ENCODE measurements at places on chromosomes 7 and 10.

DNA sequence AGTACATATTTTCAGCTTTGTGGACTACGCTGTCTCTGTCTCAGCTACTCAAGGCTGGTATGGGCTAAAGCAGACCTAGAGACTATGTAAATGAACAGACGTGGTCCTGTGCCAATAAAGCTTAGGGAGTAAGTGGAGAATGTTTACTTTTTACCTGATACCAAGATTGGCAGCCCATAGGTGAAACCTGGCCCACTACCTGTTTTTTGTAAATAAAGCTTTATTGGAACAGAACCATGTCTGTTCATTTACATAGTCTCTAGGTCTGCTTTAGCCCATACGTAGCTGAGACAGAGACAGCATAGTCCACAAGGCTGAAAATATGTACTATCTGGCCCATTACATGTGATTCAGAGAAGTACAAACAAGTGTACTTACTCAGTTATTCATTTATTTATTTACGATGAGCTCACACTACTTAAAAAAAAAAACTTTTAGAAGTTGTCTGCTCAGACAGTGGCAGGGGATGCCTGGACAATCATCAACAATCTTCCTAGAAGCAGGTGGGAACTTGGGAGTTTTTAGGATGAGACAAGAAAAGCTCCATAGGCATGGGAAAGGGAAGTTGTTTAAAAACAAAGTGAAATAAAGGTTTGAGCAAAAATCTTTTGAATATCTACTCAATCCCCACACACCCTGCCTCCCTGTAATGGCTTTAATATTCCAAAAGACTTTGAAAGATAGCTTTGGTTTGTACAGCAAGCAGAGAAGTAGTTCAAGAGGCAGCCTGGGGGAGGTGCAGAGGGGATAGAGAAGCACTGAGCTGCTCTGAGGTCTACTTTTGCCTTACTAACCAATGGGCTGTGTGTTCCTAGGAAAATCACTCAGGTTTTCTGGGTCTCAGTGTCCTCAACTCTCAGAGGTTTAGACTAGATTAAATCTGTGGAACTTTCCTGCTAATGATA is 114.4 kb upstream of the AFAP1L2 start:
- no peak for DNase-seq

DNA sequence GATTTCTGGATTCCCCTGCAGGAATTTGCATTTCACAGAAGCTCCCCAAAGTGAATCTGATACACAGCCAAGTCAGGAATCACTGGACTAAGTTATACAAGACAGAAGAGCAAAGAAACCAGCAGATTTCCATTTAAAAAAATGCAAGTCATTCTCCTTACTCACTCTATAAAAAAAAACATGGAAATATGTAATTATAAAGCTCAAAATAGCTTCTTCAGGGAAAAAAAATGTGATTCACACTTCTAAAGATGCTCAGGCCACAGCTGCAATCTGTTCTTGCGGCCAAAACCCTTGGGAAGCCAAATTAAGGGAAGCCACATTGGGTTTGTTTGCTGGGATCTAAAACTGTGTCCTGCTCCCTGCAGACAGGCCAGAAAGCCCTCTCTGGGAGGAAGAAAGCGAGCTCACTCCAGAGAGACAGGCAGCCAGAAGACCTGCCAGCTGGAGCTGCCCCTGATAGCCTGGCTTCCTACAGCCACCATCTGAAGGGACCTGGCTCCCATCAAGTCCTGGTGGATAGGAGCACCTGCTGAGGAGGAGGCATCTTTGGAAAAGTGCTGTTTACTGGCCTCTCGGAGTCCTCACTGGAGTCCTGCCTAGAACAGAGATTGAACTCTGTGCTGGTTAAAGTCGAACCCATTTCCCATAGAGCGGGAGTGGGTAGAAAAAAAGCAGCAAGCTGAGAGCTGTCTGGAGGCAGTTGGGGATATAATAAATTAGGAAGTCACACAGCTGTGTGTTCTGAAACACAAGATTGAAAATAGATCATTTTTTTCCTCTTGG is 359.2 kb upstream of the AOAH start:
- DNase-seq, result no peak

DNA sequence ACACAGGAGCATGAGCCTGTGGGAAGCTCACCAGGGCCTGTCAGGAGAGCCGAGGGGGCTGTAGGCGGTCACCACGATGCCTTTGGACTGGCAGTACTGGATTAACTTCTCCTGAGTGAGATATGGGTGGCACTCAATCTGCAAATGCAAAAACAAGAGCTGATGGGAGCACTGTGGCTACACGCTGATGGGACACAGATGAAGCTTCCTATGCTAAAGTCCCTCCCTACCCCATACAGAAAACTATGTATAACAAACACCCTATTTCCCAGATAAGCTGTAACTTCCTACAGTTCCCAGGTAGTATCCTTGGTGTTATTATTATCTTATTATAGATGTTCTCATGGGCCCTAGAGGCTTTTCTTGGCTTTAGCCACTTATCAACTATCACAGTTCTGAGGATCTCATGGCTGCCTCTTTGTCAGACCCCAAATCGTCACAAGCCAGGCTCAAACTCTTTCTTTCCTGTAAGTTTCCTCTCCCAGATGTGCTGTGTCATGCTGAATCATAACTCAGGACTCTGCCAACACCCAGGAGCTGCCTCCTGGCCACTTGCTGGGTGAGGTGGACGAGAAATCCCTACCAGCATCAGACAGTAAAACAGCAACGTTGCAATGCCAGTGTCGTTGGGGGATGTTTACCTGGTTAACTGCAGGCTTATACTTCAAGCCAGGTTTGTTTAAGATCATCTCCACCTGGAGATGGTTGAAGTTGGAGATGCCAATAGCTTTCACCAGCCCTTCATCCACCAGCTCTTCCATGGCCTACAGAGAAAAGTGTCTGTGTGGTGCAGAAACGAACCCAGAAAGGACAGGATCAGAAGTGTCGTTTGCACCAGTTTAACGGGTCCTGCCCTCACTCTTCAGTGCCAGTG is 10.3 kb downstream of the AKR1B1 start:
- no peak for DNase-seq

- no peak for DNase-seq
Measured at GRCh38 chr10:124576526-124577420, 115.2 kb downstream of the LHPP start.

DNA sequence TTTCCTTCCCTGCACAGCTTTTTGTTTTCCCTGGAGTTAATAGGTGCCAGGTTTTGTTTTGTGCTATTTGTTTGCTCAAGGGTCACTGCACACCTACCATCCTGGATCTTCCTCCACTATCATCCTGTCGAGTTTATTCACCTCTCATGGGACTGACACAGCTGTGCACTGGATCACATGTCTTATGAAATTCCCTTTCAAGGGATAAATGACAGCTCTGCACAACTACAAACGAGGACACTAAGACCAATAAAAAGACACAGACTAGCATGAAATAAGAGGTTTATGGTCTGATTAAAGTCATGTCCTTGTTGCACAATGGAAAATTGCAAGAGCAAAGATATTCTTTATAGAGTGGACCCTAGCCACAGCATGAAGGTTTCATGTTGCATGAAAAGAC is 76.7 kb upstream of the SFMBT2 start:
- no peak for DNase-seq

- DNase-seq, result no peak
Measured at GRCh38 chr10:59104186-59104585, 72.3 kb upstream of the PHYHIPL start.

DNA sequence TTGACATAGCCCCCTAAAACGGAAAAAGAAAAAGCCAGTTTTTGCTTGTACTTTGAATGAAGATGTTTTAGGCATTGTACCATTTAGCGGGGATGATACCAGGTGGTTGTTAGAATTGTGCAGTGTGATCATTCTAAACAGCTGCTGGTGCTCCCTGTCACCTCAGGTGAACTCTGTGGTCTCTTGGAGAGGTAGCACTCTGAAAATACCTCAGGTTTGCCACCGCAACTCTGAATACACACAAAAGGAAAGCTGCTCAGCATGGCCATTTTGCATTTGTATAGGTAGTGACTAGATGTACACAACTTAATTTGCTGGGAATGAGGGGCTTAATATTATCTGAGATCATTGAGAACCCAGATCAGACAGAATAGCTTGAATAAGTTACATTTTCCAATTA is 52.6 kb downstream of the PLEKHA8 start:
- DNase-seq, result no peak

DNA sequence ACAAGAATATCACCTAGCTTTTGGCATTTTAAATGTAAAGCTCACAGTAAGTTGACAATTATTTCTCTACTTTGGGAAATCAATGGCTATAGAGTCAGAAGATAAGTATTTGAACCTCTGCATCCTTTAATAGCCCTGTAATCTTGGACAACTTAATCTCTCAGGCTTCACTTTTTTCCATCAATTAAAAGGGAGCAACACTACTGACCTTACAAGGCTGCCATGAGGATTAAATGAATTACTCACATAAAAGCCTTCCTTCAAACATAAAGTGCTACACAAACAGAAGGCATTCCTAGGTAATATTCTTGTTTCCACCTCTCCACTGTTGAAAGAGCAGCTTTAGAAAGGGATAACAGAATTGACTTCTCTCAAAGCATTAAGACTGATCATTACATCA is 266.0 kb downstream of the RNLS start:
- no peak for DNase-seq
